NCI-H526 treated with DMSO at 0.1 percent for 48 hours (cell line): ENCODE measurements at places on chromosomes 7 and 10.

- no peak for DNase-seq
Observed at GRCh38 chr10:127911218-127911866, 4.4 kb downstream of the PTPRE start.

DNA sequence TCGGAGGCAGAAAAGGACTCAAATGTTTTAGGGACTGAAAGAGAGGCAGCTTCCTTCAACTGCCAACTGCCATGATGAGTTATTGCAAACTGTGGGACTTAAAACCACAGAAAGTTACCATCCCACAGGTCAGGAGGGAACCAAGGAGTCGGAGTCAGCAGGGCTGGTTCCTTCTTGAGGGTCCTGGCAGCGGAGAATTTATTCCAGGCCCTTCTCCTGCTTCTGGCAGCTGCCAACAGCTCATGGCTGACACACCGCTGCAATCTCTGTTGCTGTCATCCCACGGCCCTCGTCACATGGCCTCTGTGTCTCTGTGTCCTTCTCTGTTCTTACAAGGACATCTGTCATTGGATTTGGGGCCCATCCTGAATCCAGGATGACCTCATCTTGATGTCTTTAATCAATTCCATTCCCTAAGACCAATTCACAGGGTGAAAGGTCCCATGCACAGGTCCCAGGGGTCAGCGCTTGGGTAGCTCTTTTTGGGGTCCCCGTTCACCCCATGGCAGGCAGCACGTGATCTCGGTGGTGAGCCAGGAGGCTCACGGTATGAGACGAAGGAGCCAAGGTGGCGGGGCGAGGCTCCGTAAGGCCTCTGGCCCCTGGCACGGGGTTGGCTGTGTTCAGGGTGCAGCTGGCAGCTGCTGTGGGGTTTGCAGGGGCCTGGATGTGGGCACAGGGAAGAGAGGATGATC lies 27.4 kb upstream of the PSMG3 start:
- no peak for DNase-seq

DNA sequence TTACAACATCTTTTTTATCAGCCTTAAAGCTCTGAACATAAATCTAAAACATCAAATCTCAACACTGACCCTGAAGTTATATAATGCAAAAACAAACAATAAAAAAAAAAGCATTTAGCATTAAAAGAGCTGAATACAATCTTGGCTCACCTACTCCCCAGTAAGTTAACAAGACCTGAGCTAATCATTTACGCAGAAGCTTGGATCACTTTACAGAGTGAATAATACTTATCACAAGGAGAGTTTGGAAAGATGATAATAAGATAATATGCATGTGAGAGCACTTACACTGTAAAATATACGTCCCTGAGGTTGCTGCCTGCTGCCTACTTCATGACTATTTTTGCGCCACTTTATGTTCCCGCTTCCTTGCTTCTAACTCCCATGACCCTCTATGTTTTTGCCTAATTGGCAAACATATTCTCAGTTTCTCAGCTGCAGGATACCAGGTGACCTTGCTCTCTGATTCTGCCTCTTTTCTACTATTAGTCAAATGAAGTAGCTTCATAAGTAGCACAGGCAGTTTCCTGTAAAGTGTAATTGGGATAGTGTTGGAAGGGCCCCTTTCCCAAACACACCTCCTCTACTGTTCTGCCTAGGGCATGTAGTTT lies 333.6 kb downstream of the LRRTM3 start:
- no peak for DNase-seq

- DNase-seq: peak; percentile 18
Observed at GRCh38 chr7:138477081-138477578, 17.1 kb downstream of the TRIM24 start.

DNA sequence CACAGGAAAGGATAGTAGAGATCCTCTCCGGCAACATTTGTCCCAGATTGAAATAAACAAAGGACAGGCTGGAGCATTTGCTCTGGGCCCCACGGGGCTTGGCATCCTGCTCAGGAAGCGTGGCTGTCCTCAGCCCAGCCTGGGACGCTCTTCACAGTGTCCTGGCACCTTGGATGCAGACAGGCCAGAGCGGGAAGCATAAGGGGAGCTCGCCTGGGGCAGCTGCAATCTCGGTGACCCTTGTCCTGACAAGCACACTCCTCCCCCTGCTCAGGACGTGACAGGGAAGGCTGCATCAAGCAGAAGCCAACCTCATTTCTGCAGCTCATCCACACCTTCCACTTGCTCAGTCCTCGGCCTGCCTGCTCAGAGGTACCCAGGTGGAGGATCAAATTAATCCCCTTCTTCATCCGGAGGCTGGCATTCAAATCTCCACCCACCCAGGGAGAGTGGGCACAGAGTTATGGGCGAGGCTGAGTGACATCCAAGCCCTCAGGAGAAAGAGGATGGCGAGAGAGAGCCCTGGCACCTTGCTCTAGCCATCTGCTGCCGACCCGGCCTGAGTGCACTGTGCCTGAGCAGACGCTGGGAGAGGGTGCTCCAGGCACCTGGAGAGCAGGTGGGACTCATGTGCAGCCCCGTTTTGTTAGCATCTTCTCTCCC lies 47.6 kb downstream of the ABRAXAS2 start:
- DNase-seq: no peak

GRCh38 chr7:117808910-117809705 lies 64.1 kb downstream of the CTTNBP2 start:
- DNase-seq: no peak

DNA sequence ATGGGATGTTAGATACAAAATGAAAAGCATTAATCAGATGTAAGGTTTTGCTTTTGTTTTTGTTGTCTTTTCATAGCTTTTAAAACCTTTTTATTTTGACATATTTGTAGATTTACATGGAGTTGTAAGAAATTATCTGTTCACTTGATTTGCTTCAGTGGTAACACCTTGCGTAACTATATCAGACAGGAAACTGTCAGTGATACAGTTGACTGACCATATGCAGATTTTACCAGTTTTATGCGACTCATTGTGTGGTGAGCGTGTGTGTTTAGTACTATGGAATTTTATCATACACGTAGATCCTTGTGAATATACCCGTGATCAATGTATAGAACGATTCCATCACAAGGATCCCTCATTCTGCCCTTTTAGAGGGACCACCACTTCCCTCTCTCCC lies 701.4 kb downstream of the SUGCT start:
- no peak for DNase-seq

- no peak for DNase-seq
Observed at GRCh38 chr10:22389856-22390589, 44.7 kb downstream of the SPAG6 start.
